ENCODE measurements at places on chromosomes 7 and 10.

DNA sequence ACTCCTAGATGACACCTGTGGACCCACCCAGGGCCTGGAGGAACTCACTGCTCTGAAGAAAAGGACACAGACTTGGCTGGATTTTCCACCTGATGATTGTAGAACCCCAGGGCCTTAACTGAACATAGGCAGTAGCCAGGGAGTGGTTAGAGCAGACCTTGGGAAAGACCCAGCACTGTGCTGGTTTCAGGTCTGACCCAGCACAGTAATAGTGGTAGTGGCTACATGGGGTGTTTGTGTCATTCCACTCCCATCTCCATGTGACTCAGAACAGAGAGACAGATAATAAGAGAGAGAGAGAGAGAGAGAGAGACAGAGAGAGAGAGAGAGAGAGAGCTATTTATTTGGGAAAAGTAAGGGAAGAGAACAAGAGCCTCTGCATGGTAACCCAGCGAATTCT is 239.1 kb upstream of the MEOX2 start:
- no peak for DNase-seq

GRCh38 chr10:36591436-36591835 is 534.0 kb upstream of the ANKRD30A start:
- DNase-seq: no peak

DNA sequence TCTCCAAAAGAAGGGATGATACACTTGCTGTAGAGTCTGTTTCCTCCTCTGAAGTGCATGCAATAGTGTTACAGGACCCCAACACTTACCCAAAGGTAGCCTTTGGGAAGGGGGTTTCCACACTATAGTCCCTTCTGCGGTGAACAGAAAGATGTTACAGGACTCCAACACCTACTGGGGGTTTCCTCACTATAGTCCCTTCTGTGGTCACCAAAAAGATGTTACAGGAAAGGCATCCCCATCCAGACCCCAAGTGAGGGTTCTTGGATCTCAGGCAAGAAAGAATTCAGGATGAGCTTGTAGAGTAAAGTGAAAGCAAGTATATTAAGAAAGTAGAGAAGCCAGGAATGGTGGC is 69.2 kb upstream of the PIK3CG start:
- DNase-seq: no peak

DNA sequence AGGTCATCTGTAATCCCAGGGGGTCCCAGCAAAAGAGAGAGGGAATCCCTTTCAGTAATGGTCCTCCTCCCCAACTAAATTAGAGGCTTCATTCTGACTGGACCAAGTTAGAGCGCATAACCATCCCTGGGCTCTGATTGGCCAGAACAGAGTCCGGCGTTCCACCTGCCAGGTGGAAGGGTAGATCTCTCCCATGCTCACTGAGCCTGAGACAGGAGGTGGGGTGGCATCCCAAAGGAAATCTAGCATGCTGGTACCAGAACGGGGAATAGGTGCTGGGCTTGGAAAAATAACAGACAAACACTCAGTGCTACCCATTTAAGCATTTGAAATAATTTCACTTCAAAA is 21.0 kb upstream of the TSPAN33 start:
- no peak for DNase-seq

GRCh38 chr7:121030308-121030707 is 41.8 kb downstream of the CPED1 start:
- no peak for DNase-seq

Data from amygdala (tissue), 56 donors.